SW 1271 (cell line): ENCODE measurements at places on chromosomes 16 and 17.

- no peak for DNase-seq
These were observed 7.9 kb downstream of the SNAI3 start for GRCh38 chr16:88678224-88678979.

DNA sequence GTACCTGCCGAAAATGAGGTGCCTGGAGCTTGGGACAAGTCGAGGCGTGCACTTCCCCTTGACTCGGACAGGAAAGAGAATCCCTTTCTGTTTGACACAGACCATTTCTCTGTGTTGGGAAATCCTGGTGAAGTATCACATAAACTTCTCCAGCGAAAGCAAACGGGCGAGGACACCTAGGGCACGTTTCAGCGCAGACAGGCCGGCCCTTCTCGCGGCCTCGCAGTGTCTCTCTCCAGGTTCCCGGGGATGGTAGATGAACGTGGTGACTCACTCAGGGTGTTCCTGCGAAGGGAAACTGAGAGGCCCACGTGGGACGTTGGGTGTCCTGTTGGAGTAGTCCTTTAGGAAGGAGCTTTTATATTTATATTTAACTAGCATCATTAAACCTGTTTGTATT, 36.3 kb upstream of the ZNF750 start:
- DNase-seq = no peak

DNA sequence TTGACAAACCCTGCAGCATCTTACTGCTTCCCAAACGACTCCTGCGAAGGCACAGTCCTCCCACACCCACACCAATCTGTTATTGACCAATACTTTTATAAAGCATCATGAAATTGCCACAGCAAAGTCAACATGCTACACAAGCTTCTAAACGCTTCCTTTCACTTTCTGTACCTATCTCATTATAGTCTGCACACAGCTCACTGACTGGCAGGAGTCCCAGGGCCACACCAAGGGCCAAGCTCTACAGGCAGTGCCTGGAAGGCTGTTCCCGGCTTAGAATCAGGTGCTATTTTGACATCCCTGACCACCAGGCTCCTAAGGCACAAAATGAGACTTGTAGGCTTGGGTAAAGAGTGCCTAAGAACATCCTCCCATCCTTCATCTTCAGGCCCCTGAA, 39.5 kb downstream of the USP7 start:
- DNase-seq = no peak

- no peak for DNase-seq
These were observed 184.4 kb downstream of the MAF start for GRCh38 chr16:79415983-79416640.

DNA sequence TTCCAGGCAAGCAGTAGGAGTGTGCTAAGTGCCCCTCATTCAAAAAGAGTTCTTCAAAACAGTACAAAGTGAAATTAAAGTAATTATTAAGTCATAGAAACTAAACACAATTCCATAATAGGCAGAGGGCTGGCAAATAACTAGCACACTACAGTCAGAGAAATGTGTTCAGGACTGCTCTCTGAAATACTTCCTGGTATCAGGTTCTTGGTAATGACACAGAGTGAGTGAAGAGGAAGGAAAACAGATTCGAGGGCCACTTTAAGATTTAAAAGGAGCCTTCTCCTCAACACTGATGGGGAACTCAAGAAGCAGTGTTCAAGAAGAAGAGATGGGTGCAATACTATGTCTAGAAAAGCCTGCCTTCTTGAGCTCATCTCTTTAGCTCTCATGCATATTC, 139.2 kb downstream of the TOX3 start:
- no peak for DNase-seq

- no peak for DNase-seq
These were observed 10.3 kb upstream of the PVALEF start for GRCh38 chr17:81154961-81155360.

GRCh38 chr16:89633064-89633631, 19.7 kb downstream of the DPEP1 start:
- DNase-seq = peak; percentile 76

DNA sequence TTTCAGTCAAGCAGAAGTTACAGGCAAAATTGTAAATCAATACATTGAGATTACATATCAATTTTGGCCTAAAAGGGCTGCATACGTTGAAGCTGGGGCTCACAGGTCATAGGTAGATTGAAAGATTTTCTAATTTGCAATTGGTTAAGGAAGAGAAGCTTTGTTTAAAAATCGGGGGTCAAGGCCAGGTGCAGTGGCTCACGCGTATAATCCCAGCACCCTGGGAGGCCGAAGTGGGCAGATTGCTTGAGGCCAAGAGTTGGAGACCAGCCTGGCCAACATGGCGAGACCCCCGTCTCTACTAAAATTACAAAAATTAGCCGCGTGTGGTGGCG, 68.4 kb downstream of the MARF1 start:
- DNase-seq = no peak

DNA sequence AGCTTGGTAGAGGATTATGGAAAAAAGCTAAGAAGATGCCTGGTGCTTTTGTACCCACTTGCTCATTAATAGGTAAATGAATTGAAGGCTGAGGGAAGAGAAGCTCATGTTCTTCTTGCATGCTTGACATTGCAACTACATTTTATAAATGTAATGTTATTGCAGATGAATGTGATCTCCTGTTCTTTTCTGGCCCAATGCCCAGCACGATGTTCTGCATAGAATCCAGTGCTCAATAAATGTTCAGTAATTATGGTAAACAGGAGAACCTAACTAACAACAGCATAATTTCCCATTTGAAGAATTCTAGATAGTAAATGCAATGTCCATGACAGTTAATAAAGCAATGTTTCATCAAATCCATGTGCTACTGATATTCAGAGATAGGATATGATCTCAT, 638.2 kb upstream of the SOX9 start:
- no peak for DNase-seq

GRCh38 chr16:66128371-66128770, 238.1 kb upstream of the CDH5 start:
- no peak for DNase-seq

- DNase-seq = no peak
These were observed 2.2 kb downstream of the HSD17B2 start for GRCh38 chr16:82037251-82037650.

DNA sequence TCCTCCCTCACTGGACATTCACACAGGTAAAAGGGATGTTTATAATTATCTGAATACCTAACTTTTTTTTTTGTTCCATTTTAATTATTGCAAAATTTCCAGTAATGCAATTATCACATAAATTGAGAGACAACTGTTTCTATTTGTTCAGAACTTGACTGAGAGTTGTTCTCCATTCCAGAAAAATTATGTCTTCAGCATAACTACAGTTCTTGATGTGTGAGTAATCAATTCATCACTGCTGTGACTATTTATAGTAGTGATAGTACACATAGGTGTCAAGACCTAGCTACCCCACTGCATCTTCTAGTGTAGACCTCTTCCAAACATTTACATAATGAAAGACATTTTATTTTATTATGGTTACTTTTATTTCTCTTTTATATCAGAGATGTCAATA, 5.8 kb upstream of the TNRC6A start:
- no peak for DNase-seq

DNA sequence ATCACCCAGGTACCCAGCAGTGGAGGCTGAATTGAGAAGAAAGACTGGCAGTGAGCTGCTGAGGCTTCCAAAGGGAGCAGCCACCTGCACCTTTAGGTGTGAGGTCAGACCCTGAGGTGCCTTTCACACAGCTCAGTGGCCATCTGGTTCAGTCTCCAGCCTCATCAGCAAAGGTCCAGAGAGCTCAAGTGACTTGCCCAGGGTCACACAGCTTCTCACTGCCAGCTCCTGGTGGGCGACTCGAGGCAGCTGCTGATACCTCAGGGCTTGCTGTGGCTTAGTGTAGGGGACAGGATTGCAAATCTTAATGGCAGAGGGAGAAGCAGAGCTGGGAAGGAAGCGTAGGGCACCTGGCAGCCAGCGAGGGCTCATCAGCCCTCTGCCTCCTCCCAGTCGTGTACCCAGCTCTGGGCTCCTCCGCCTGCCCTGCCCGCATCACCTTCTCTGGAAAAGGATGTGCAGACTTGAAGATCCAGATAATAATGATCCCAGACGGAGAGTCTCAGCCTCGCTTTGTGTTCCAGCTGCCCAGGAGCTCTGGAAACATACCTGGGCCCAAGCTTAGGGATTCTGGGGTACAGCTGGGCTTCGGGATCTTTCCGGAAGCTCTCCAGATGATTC, 165.3 kb upstream of the GSE1 start:
- DNase-seq = no peak

DNA sequence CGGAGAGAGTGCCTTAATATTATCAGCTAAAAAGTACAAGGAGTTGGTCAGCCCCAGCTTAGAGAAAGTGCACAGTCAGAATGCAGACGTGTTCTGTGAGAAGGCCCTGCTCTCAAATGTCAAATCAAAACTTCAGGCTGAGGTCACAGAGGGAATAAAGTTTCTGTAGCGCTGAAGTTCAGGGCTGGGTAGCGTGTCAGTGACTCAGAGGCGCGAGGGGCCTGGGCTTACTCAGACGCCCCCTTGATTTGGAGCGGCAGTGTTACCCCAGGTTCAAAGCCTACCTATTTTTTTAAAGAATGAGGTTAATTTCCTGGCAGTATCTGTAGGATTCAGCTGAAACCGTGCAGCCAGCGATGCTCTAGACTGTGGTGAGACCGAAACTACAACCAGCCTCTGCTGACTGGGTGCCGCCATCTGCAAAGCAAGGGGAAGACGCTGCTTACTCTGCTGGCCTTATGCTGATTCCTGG, 4.8 kb downstream of the CIAO3 start:
- no peak for DNase-seq

GRCh38 chr17:10729334-10730193, at the start of gene TMEM220:
TMEM220 (minus strand) TSS chr17:10730023; CDS start chr17:10729851, 172 bp downstream.
- DNase-seq = peak; percentile 74

DNA sequence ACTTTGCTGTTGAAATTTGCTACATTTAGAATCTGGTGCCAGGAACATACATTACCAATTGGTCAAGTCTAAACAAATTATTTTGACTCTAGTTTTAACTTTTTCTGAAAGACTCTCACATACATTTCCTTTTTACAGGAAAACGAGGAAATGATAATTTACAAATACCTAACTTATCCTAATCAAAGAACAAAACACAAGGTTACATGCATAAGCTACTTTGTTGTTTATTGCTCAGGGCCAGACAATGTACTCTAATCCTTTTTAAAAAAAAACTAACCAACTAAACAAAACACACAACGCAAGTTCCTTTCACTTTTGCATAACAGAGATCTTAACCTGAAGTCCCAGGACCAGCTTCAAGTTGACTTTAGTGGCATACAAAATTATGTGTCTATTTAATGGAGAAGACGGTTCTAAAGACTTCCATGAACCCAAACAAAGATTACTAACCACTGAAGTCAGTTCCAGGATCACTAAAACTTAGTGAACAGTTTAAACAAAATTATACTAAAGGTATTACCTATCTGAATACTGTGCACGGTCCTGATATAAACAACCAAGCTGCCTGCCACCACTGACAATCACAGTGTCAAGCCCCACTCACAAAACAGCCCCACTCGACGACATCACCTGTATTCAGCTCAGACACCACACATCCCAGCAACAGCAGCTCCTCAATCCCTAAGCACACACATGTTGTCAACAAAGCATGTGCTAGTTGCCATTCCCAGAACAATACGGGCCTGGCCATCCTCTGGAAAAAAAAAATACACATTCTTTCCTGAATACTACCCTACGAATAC, 1.9 kb downstream of the ZNF652 start:
- no peak for DNase-seq

DNA sequence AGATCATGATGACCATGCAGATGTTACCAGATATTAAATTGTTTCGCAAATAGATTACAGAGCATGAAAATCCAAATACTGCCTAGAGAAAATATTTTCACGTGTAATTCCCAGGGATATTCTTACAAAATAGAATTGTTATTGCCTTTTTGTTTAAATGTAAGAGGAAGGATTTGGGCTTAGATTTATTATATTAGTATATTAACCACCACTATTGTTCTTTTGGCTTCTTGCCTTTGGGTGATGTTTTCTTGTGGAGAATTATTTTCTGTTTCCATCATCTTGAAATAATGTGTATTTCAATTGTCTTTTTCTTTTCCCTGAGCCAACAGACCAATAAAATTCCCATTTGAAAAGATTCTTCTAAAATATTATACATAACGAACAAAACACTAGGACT, 109.7 kb upstream of the NUDT7 start:
- no peak for DNase-seq

DNA sequence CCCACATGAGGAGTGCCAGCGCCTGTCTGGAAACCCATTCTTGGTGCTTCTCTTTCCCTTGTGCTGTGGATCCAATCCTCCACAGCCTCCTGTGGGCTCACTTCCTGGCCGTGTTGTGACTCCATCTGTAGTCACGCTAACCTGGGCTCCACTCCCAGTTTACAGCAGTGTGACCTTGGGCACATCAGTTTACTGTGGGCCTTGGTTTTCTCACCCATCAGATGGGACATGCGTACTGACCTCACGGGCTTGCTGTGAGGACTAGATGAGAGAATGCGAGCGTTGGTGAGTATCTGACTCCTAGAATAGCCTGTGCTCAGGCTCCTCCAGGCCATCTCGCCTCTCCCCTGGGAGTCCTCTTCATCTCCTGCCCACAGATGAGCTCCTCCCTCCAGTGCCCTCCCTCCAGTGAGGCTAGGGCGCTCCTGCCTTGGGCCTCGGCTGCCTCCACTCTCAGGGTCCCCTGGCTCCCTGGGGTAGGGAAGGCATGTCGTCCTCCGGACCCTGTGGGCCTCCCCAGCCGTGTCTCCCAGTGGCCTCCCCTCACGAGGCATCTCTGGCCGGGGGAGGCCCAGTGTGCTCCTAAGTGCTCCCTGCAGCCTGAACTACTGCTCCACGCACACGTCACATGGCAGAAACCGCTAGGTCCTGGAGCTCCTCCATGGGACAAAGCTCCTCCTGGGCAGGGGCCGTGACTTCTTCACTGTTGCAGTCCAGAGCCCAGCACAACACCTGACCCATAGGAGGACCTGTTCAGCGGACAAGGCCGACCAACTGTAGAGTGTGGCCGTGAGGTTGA, 5.2 kb upstream of the FOXJ1 start:
- no peak for DNase-seq

DNA sequence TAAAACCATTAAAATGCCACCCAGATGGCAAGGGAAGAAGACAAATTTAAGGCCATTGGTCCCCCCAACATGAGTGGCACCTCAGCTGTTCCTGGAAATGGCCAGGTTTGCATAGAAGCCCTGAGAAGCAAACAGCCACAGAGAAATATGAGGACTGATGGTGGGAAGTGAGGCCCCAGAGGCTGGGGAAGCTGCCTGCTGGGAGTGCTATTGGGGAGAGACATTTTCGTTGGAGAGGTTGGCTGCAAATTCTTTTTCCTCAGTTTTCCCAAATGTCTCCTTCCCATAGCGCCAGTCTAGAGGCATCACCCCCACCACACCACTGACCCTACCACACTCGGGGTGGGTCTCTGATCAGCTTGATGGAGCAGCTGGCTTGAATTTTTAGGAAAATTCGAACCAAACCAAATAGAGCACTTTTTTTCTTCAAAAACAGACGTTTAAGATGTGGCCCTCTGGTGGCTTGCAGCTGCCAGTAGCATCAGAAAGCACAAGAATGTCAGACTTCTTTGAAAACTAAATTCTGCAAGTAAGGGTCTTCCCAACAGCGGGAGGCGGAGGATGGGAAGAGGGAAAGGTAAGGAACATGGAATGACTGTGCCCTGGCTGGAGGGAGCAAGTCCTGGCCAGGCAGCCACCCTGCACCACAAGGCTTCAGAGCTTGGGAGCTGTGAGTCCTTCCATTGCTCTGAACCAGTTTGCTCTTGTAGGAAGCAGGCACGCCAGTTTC, 13.2 kb upstream of the SLC12A3 start:
- no peak for DNase-seq
